ENCODE measurements at places on chromosomes 11 and 22. TPM values are rescaled to one million over a fixed set of nuclear protein-coding genes. Genes with fewer than 3 reads are reported as not detected.

- no peaks in the 10 kb centered on the region for H3K36me3 ChIP-seq
- H3K27ac ChIP-seq: no peak overlapping the region
- no peaks in the 10 kb centered on the region for H3K27me3 ChIP-seq
- peak; percentile 82 for DNase-seq
- H3K4me3 ChIP-seq: no peak overlapping the region
- H3K4me1 ChIP-seq: no peaks in the 10 kb centered on the region
Measured at GRCh38 chr11:18778468-18778867, 13.1 kb downstream of the PTPN5 start.

The OR5L1 gene
- total RNA-seq: not detected

DNA sequence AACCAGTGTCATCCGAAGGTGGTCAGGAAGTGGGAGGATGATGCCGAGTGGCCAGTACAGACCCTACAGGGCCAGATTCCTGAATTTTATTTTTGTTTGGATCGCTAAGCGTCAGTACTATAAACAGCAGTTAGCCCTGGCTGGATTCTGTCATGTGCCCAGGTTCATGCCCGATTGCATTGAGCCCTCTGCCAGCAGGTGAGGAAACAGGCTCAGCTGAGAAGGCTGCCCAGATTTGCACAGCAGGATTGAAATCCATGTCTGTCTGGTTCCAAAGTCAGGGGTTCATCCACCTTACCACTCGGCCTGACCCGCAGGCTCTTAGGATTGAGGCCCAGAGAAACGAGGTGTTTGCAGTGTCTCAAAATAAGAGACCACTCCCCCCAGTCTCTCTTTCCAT lies 9.1 kb upstream of the TBC1D22A start:
- DNase-seq: no peak
- no peaks in the 10 kb centered on the region for H3K36me3 ChIP-seq
- H3K4me3 ChIP-seq: no peak overlapping the region

DNA sequence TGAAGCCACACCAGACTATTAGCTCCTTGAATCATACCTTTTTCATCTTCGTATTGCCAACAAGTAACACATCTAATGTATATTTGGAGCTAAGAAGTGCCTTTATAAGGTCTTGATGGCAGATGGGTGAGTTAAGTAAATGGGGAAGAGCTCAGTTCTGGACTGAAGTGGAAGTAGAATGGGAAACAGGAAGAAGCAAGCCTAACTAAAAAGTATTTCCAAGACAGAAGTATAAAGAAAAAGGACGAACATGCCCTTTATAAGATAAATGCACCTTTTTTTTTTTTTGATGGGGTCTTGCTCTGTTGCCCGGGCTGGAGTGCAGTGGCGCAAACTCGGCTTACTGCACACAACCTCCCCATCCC lies 14.5 kb downstream of the CRTAM start:
- no peaks in the 10 kb centered on the region for H3K36me3 ChIP-seq
- H3K27me3 ChIP-seq: peaks cover 4% of the 10 kb centered on the region
- H3K4me1 ChIP-seq: peaks cover 3% of the 10 kb centered on the region

- H3K4me3 ChIP-seq: no peak overlapping the region
- no peaks in the 10 kb centered on the region for H3K4me1 ChIP-seq
- no peak for DNase-seq
- no peaks in the 10 kb centered on the region for H3K36me3 ChIP-seq
Measured at GRCh38 chr22:22166941-22167713, 77.5 kb upstream of the VPREB1 start.

The ARHGAP8 gene
- 2.6 TPM for total RNA-seq

DNA sequence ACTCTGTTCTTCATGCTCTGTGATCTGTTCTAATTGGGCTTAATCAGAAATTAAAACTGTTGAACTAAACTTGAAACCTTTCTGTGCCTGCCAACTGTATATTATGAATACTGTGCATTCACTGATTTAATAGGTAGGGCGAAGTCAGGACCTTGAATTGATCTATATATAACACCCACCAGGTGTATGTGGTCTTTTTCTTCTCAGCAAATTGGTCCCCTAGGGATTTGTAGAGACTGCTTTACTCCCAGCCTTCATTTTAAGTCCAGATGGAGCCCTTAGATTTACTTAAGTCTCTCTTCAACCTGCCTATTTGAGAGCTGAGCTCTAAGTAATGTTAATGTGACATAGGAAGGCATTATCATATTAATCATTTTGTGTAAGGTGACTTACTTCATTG lies 257.5 kb downstream of the TMEM135 start:
- H3K4me1 ChIP-seq: no peaks in the 10 kb centered on the region
- H3K27ac ChIP-seq: no peak overlapping the region
- H3K36me3 ChIP-seq: no peaks in the 10 kb centered on the region
- H3K4me3 ChIP-seq: no peak overlapping the region
- H3K27me3 ChIP-seq: no peaks in the 10 kb centered on the region
- DNase-seq: no peak

All from CD4-positive, CD25-positive, alpha-beta regulatory T cell (primary cell).